ENCODE measurements at places on chromosomes 5 and 9. TPM values are rescaled to one million over a fixed set of nuclear protein-coding genes. Genes with fewer than 3 reads are reported as not detected.
A peak's percentile ranks its signal among the peaks of the same experiment; 100 is the strongest.

Gene DPM2
- total RNA-seq, result 27.2 TPM

DNA sequence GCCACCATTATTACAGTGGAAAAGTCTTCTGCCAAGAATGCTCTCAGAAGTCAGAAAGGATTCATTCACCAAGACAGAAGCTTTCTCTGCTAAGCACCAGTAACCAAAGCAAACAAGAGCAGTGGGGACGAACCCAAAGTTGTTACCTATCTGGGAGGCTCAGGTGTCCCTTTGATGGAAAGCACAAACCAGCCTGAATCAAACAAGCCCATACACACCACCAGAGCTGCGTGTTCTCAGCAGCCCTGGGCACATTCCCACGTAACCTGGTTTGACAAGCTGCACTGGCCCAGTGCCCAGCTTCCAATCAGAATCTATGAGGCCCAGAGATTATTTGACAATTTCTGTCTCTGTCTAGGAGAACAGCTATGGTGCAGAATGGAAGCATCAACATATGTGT, 252.6 kb downstream of the ACTL7B start:
- no peak overlapping the region for H3K4me3 ChIP-seq
- no peak for DNase-seq
- H3K27ac ChIP-seq, result no peak overlapping the region
- H3K36me3 ChIP-seq, result no peaks in the 10 kb centered on the region

Gene GDNF
- total RNA-seq, result not detected

Gene SAXO1
- total RNA-seq, result not detected

Gene IFNA7
- not detected for total RNA-seq

Gene ANKH
- 33.9 TPM for total RNA-seq

- no peaks in the 10 kb centered on the region for H3K27me3 ChIP-seq
- no peaks in the 10 kb centered on the region for H3K36me3 ChIP-seq
- H3K27ac ChIP-seq, result no peak overlapping the region
- no peak overlapping the region for H3K4me3 ChIP-seq
- no peak for DNase-seq
- H3K4me1 ChIP-seq, result no peaks in the 10 kb centered on the region
Measured at GRCh38 chr9:133533857-133534256, 647 bp upstream of the ADAMTSL2 start.

- H3K4me1 ChIP-seq, result no peaks in the 10 kb centered on the region
- no peaks in the 10 kb centered on the region for H3K27me3 ChIP-seq
- no peak overlapping the region for H3K27ac ChIP-seq
- H3K4me3 ChIP-seq, result no peak overlapping the region
- peak; percentile 28 for DNase-seq
Measured at GRCh38 chr5:157312492-157312891, 46.6 kb downstream of the CYFIP2 start.

Gene LEAP2
- total RNA-seq, result 2.0 TPM

DNA sequence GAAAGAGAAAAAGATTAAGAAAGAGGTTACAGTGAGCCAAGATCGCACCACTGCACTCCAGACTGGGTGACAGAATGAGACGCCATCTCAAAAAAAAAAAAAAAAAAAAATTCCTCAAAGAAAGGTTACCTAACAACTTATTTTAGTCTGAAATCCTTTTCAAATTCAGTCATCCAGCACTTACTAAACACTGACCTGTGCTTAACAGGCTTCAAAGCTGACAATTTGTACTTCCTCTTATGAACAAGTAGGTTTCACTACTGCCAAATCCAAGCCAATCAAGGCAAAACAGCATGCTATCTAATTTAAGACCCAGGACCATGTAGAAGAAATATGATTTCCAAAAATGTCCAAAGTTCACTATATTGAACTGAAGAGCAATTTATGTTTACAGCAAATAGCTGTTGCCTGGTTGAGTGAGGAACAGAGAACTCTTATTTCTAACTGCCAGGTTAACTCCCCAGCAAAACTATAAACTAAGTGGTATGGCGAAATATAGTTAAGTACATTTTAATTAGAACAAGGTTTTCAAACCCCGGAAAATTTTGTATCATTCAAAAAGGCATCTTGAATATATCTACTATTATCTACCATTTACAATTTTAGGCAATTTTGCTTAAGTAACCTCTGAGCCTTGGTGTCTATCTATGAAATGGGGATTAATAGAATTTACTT, 13.4 kb downstream of the PWWP2A start:
- H3K4me1 ChIP-seq, result peaks cover 12% of the 10 kb centered on the region
- no peaks in the 10 kb centered on the region for H3K36me3 ChIP-seq
- no peaks in the 10 kb centered on the region for H3K27me3 ChIP-seq

GRCh38 chr9:120456218-120456617, 123.7 kb downstream of the CDK5RAP2 start:
- DNase-seq, result no peak
- no peak overlapping the region for H3K27ac ChIP-seq
- H3K4me1 ChIP-seq, result no peaks in the 10 kb centered on the region
- H3K4me3 ChIP-seq, result no peak overlapping the region
- no peaks in the 10 kb centered on the region for H3K27me3 ChIP-seq

DNA sequence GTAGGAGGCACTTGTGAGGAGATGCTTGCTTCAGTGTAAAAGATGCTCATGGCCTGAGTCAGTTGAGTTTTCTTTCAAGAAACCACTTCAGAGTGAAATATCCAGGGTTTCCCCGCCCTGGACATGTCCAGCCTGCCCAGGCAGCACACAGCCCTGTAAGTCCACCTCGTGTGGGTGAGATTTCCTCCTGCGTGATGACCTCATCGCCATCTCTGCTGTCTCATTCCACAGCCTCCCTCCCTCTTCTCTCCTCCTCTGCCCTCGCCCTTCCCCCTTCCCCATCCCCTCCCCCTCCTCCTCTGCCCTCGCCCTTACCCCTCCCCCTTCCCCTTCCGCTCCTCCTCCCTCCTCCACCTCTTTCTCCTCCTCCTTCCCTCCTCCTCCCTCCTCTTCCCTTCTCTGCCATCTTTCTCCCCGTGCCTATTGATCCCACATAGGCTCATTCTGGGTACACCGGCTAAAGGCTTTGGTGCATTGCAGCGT, 34.0 kb upstream of the NCS1 start:
- no peak for DNase-seq
- H3K4me3 ChIP-seq, result no peak overlapping the region
- no peaks in the 10 kb centered on the region for H3K4me1 ChIP-seq
- no peaks in the 10 kb centered on the region for H3K27me3 ChIP-seq

- H3K27ac ChIP-seq, result no peak overlapping the region
- H3K4me1 ChIP-seq, result no peaks in the 10 kb centered on the region
- no peak overlapping the region for H3K4me3 ChIP-seq
- H3K36me3 ChIP-seq, result no peaks in the 10 kb centered on the region
- no peak for DNase-seq
Measured at GRCh38 chr9:37061768-37062167, 27.7 kb upstream of the PAX5 start.

DNA sequence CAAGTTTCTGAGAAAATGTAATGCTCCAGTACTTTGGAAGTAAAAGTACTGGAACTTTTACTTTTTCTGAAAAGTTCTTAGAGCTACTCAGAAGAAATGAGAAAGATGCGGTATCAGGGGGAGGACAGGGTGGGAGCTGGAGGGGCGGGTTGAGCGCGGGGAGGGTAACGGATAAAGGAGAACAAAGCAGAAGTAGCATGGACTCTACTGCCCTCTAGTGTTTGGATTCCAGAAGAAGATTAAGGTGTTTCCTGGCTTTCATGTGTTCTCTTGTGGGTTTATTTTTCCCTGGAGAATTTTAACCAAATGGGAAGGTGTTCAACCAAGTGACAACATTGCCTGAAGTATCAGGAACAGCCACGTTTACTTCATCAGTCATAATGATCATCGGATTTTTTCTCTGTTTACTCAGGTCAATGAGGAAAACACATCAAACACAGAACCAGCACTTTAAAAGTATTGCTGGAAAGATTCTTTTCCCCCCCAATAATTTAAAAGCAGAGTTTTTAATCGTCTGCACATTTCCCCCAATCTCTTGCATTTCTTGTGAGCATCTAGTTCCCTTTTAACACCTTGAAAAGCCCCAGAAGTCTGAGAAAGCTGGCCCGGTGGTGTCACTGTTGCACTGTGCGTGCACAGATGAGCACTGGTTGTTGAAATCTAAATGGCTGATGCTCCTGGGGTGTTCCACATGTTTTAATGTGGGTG, 190.6 kb downstream of the MPDZ start:
- no peak overlapping the region for H3K4me3 ChIP-seq
- H3K27me3 ChIP-seq, result no peaks in the 10 kb centered on the region
- H3K27ac ChIP-seq, result no peak overlapping the region
- no peaks in the 10 kb centered on the region for H3K36me3 ChIP-seq
- H3K4me1 ChIP-seq, result no peaks in the 10 kb centered on the region
- DNase-seq, result no peak

Gene EGFL7
- 10.5 TPM for total RNA-seq

DNA sequence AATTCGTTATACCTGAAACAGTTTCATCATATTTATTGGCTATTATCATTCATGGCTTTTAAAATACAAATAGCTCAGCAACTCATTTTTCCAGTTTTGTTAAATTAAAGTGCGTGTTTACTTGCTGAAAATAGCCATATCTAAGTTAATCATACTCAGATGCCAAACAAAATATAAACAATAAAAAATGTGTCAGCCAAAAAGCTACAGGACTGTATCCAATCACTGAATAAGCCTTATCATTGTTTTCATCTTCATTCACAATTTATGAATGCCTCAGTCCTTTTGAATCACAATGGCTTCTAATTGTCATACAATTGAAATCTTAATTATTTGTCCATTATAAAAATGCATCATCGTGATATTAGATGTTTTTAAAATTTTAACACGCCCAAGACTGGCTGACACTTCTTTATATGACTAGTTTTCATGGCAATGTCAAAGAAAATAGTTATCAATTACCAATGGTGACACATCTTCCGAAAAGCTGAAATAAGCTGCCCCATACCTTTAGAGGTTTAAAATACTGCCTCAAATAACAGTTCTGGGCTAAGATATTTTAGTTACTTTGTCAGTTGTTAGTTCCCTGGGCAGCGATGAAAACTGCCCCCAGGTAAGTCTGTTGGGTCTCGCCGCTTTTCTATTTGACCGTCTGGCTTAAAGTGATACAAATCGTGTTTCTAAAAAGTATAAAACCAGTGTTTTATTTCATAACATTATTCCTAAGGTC, 1.8 kb downstream of the NFIB start:
- peak overlapping the region; percentile 92 for H3K27ac ChIP-seq
- H3K4me1 ChIP-seq, result peaks cover 18% of the 10 kb centered on the region
- no peaks in the 10 kb centered on the region for H3K27me3 ChIP-seq

DNA sequence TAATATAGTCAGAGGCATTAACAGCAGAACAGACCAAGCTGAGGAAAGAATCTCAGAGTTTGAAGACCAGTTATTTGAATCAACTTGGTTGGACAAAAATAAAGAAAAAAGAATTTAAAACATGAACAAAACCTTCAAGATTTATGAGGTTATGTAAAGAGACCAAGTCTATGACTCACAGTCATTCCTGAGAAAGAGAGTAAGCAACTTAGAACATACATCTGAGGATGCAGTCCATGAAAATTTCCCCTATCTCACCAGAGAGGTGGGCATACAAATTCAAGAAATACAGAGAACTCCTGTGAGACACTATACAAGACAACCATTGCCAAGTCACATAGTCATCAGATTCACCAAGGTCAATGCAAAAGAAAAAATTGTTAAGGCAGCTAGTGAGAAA, 17.4 kb upstream of the C9orf72 start:
- no peak overlapping the region for H3K27ac ChIP-seq
- no peaks in the 10 kb centered on the region for H3K27me3 ChIP-seq
- H3K4me3 ChIP-seq, result no peak overlapping the region
- no peaks in the 10 kb centered on the region for H3K4me1 ChIP-seq
- DNase-seq, result no peak

- no peak overlapping the region for H3K27ac ChIP-seq
- no peak overlapping the region for H3K4me3 ChIP-seq
- DNase-seq, result no peak
Measured at GRCh38 chr5:109844148-109844547, 154.4 kb downstream of the MAN2A1 start.

Gene PCDHB11
- total RNA-seq, result 3.3 TPM

DNA sequence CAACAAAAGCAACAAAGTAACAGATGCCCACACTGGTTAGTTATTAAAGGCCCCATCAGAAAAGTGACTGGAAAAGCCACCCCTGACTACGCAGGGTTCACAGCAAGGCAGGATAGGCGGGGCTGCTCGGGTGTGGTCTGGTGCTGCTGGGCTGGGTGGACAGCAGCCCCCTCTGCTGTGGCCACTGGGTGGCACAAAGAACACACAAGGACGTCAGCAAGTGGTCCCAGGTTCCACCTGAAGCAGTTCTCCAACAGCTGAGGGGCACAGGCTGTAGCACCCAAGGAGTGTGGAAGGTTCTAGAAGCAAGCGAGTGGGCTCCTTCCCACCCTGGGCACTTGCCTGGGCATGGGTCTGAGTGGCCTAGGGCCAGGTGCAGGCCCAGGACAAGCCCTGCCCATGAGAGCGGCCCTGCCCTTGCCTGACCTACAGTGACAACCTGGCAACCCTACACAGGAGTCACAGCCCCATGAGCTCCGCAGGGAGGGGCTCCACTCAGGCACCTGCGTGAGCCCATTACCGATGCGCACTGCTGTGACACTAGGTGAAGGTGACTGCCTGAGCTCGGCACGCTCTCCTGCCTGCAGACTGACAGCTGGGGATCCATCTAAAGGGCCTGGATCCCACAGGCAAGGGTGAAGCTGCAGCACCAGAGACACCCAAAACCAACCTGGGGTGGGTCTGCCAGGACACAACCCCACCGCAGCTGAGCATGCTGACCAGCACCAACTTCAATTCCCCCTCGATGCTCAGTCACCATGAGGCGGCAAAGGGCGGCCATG, 8.1 kb downstream of the BRD9 start:
- no peaks in the 10 kb centered on the region for H3K4me1 ChIP-seq
- no peak for DNase-seq
- H3K36me3 ChIP-seq, result peaks cover 19% of the 10 kb centered on the region
- no peaks in the 10 kb centered on the region for H3K27me3 ChIP-seq
- no peak overlapping the region for H3K4me3 ChIP-seq

Gene PROB1
- 0.24 TPM for total RNA-seq

Gene SPINK5
- total RNA-seq, result not detected

DNA sequence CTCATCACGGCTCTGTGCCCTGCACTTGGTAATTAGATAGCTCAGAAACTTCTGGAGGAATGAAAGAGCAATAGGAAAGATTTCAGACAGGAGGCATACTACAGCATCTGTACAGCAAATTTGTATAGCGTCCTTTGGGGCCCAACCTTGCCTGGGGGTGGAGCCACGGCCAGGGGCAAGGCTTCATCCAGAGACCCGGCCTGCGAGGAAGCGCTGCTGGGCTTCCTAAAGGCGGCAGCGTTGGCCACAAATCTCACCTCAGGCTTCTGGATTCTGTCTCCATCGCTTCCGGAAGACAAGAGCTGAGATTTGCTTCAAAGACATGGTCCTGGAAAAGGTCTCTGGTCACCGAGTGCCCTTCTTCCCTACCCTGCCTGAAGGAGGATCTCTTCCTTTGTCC, 12.2 kb upstream of the SPATA31D1 start:
- H3K4me3 ChIP-seq, result no peak overlapping the region
- H3K27me3 ChIP-seq, result no peaks in the 10 kb centered on the region
- no peaks in the 10 kb centered on the region for H3K36me3 ChIP-seq
- no peaks in the 10 kb centered on the region for H3K4me1 ChIP-seq
- H3K27ac ChIP-seq, result no peak overlapping the region

GRCh38 chr9:14417237-14417636, 103.3 kb upstream of the NFIB start:
- H3K4me1 ChIP-seq, result no peaks in the 10 kb centered on the region
- H3K4me3 ChIP-seq, result no peak overlapping the region
- H3K27me3 ChIP-seq, result no peaks in the 10 kb centered on the region

GRCh38 chr9:87707805-87708506, 18.0 kb upstream of the CTSL start:
- no peak overlapping the region for H3K4me3 ChIP-seq
- H3K27me3 ChIP-seq, result no peaks in the 10 kb centered on the region
- H3K36me3 ChIP-seq, result peaks cover 25% of the 10 kb centered on the region
- H3K4me1 ChIP-seq, result peaks cover 5% of the 10 kb centered on the region

GRCh38 chr9:97802276-97802675, 50.8 kb upstream of the FOXE1 start:
- no peaks in the 10 kb centered on the region for H3K27me3 ChIP-seq
- no peak overlapping the region for H3K27ac ChIP-seq
- H3K4me3 ChIP-seq, result no peak overlapping the region
- no peaks in the 10 kb centered on the region for H3K4me1 ChIP-seq
- H3K36me3 ChIP-seq, result no peaks in the 10 kb centered on the region

Gene ISOC1
- 8.3 TPM for total RNA-seq

Measured in pancreas (tissue), 10 donors.